Activated CD4-positive, alpha-beta T cell treated with anti-CD3 and anti-CD28 coated beads for 36 hours (primary cell): ENCODE measurements at places on chromosomes 5 and 9. TPM values are rescaled to one million over a fixed set of nuclear protein-coding genes. Genes with fewer than 3 reads are reported as not detected.

DNA sequence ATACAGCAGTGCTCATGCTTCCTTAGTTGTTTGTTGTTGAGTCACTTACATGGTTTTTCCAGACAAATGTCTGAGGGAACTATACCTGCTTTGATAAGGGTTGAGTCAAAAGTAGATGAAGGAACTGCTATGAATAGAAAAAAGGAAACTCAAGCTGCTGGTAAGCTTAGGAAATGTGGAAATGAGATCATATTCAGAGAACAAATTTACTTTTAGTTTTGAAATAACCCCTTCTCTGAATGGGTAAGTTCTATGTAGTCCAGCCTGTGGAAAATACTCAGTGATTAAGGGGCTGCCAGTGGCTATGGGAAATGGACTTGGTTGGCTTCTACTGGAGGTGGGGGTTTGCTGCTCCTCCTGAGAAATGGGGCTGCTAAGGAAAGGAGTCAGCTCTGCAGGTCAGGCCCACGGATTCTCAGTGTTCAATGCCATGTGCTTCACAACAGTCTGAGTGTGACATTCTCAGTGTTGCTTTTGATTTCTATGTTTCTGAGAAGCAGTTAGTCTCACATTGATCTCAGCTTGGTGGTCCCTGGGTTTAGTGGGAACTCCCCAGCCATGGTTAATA lies 47.7 kb upstream of the GLRX start:
- H3K27me3 ChIP-seq: no peaks in the 10 kb centered on the region
- peaks cover 3% of the 10 kb centered on the region for H3K36me3 ChIP-seq
- DNase-seq: peak; percentile 70
- H3K4me1 ChIP-seq: peaks cover 62% of the 10 kb centered on the region
- H3K27ac ChIP-seq: peak overlapping the region; percentile 98

- no peak overlapping the region for H3K4me3 ChIP-seq
- peaks cover 2% of the 10 kb centered on the region for H3K27me3 ChIP-seq
- no peaks in the 10 kb centered on the region for H3K36me3 ChIP-seq
These were observed 153.3 kb downstream of the EFNA5 start for GRCh38 chr5:107517185-107518033.

GRCh38 chr5:169195601-169196000 lies 105.3 kb downstream of the SLIT3 start:
- no peak for DNase-seq
- no peaks in the 10 kb centered on the region for H3K4me1 ChIP-seq
- H3K27me3 ChIP-seq: no peaks in the 10 kb centered on the region
- H3K36me3 ChIP-seq: no peaks in the 10 kb centered on the region
- H3K4me3 ChIP-seq: no peak overlapping the region

The SLC25A2 gene
- 0.30 TPM for total RNA-seq

The CEL gene
- total RNA-seq: 0.98 TPM
